ENCODE measurements at places on chromosomes 11 and 22. TPM values are rescaled to one million over a fixed set of nuclear protein-coding genes. Genes with fewer than 3 reads are reported as not detected.

Gene CELF1
- total RNA-seq = 98.5 TPM

Gene RIMBP3B
- 0.66 TPM for total RNA-seq

Gene DDTL
- total RNA-seq = 3.6 TPM

Gene OR52N4
- total RNA-seq = 0.87 TPM

Gene TRIM49
- not detected for total RNA-seq

Gene LDLRAD3
- total RNA-seq = 19.6 TPM

Gene C1QTNF4
- 2.3 TPM for total RNA-seq

Gene CALCB
- 0.16 TPM for total RNA-seq

Gene SERPING1
- total RNA-seq = 1,015 TPM
